Activated gamma-delta T cell treated with anti-CD3 and anti-CD28 coated beads, Interleukin-2, amount 50 U/mL, for 16 hours (primary cell): ENCODE measurements at places on chromosomes 5 and 9.

DNA sequence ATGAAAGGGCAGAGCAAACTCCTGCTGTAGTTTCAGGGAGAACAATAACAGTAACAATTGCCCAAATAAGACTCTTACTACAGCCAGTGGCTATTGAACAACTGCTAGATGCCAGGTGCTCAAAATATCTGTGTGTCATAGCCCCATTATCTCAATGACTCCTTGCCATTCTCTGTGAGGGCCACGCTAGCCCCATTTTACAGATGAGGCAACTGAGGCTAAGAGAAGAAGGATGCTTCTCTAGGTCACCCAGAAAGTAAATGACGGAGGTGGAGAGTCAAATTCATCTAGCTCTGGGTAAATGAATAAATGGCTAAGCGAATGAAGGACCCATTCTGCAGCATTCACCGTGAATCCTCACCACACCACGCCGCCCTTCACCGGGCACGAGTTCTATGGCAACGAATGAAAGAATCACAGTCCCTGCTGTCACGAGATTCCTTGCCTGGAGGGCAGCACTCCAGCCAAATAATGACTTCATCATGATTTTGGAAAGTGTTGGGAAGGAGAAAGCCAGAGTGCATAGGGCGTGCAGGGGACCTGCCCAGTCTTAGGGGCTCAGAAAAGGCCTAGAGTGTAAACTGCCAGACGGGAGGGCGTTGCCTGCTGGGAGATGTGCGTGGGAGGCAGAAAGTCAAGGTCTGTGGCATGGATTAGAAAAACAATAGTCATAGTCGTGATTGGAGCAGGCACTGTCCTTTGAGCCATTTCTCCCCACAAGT lies 147.2 kb downstream of the C9orf50 start:
- no peak for DNase-seq

- no peak for DNase-seq
Observed at GRCh38 chr9:70874451-70874850, 247.0 kb downstream of the TRPM3 start.

- DNase-seq: no peak
Observed at GRCh38 chr9:125214186-125214585, 13.8 kb downstream of the RABEPK start.

DNA sequence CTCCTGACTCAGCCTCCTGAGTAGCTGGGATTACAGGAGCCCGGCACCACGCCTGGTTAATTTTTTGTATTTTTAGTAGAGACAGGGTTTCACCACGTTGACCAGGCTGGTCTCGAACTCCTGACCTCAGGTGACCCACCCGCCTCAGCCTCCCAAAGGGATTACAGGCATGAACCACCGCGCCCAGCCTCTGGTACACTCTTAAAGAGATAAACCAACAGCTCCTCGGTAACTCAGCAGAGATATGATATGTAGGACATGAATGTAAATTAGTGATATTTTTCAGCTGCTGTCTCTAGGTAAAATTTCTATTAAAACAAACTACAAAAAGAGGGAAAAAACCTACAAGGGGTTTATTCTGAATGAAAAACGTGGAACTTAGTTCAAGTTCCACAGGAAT lies 42.8 kb upstream of the HK3 start:
- no peak for DNase-seq

- no peak for DNase-seq
Observed at GRCh38 chr5:111848476-111848875, 91.5 kb upstream of the NREP start.

GRCh38 chr5:58934629-58935097 lies 351.8 kb downstream of the RAB3C start:
- no peak for DNase-seq

GRCh38 chr5:10124287-10124686 lies 125.4 kb downstream of the ATPSCKMT start:
- no peak for DNase-seq

- DNase-seq: no peak
Observed at GRCh38 chr5:119273391-119273839, 82.4 kb upstream of the TNFAIP8 start.

DNA sequence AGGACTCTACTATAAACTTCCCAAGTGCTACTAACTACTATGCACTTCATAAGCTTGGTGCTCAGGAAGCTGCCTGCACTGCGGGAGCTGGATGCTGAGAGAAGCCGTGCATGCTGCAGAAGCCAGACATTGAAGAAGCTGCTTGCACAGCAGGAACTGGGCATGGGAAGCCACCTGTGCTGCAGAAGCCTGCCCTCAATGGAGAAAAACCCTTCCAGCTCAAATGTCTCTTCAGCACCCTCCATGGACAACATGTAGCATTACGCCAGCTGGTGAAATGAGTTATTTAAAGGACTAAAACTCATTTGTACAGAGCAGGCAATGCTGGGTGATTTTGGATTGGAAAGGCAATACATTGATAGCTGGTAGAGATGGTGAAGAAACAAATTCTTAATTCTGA lies 247.2 kb downstream of the KIF4B start:
- no peak for DNase-seq

- DNase-seq: no peak
Observed at GRCh38 chr5:15753752-15754151, 253.8 kb downstream of the FBXL7 start.

DNA sequence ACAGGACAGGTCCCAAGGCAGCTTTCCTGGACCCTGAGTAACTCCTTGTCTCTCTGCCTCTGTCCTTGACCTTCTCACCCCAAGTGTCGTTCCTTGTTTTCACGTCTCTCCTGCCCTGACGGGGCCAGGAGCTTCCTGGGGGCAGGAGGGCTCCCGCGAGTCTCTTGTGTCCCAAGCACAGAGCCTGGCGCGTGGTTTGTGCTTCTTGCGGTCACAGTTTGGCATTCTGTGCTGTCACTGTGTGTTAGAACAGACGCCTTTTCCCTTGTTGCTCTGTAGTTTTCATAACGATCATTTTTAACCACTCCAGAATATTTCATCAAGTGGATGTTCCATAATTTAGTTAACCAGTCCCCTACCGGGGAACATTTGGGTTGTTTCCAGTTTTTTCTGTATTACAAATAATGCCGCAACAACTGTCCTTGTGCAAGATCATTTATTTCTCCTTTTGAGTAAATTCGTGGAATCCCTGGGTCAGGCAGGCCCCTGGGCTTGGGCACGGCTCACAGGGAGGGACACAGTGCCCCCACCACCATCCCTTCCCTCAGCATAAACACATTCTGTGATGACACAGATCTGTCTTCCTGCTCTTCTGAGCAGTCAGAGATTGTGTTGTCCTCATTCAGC lies 71.9 kb downstream of the TSPAN17 start:
- no peak for DNase-seq

- no peak for DNase-seq
Observed at GRCh38 chr9:38120961-38121360, 51.9 kb upstream of the SHB start.

GRCh38 chr9:114988962-114989599 lies 58.7 kb upstream of the TNFSF8 start:
- no peak for DNase-seq

GRCh38 chr9:107481035-107481434 lies 8.5 kb downstream of the KLF4 start:
- DNase-seq: no peak

- DNase-seq: no peak
Observed at GRCh38 chr5:160183075-160183474, 46.2 kb upstream of the FABP6 start.

GRCh38 chr5:161847941-161848391 lies at the start of gene GABRA1:
TSS of gene GABRA1 (plus strand) at chr5:161848120. CDS start at chr5:161850811, 2,691 bp downstream.
- DNase-seq: no peak

DNA sequence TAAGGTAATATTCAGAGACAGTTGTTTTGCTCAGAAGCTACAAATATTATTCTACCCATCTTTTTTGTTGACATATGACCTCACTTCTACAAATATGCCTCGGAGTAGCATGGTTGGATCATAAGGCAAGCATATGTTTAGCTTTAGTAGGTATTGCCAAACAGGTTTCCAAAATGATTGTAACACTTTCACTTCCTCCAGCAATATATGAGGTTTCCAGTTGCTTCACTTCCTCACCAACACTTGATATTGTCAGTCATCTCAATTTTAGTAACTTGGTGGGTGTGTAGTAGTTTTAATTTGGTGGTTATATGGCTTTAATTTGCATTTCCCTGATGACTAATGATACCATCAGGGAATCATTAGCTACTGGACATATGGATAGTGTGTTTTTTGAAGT lies 46.7 kb downstream of the TNFSF8 start:
- no peak for DNase-seq

DNA sequence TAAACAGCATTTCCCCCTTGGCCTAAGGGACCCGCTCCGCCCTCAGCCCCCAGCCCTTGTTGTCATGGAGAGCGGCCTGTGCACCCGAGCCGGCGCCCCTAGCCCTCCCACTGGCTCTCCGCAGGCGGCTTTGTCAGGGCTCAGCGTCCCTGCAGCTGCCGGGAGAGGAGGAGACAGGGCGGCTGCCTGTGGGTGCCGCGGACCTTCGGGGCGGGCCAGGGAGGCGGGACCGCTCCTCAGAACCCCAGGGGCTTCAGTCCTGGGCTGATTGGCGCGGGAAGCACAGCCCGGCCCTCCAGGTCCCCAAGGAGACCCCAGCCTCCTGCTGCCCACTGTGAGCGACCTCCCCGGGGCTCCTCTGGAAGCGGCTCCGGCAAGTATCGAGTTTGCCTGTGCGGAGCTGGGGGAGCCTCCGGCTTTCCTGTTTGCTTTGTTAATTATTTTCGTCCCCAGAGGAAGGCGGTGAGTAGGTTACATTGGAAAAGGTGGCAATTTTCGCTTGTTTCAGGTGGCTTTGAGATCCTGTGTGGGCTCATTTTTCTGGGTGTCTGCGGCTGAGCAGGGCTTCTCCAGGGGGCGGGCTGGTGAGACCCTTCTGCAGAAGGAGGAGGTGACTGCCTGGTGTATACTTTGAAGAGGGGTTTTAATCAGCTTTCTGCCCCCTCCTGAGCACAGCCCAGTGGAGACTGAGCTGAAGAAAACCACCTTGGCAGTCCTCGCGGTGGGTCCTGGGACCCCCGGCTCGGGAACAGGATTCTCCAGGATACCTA lies at the start of gene FGD3:
Gene FGD3, plus strand, starts transcription at position 256 of the 770 bp plus-strand sequence. CDS start 28,734 bp downstream, outside the sequence.
- DNase-seq: no peak

GRCh38 chr9:124392254-124392870 lies 22.9 kb downstream of the PSMB7 start:
- DNase-seq: no peak

GRCh38 chr5:124030043-124030491 lies 518.1 kb downstream of the CSNK1G3 start:
- no peak for DNase-seq

DNA sequence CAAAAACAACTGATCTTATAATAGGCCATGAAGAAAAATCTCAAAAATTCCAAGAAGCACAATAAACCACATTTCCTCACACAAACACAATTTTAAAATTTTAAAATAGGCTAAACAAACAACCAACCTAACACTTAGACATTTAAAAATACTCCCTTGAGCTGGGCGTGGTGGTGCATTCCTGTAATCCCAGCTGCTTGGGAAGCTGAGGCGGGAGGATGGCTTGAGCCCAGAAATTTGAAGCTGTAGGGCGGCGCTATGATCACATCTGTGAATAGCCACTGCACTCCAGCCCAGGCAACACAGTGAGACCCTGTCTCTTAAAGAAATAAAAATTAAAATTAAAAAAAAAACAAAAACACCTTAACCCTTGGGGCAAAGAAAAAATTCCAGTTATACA lies 36.9 kb upstream of the TESK1 start:
- DNase-seq: no peak

DNA sequence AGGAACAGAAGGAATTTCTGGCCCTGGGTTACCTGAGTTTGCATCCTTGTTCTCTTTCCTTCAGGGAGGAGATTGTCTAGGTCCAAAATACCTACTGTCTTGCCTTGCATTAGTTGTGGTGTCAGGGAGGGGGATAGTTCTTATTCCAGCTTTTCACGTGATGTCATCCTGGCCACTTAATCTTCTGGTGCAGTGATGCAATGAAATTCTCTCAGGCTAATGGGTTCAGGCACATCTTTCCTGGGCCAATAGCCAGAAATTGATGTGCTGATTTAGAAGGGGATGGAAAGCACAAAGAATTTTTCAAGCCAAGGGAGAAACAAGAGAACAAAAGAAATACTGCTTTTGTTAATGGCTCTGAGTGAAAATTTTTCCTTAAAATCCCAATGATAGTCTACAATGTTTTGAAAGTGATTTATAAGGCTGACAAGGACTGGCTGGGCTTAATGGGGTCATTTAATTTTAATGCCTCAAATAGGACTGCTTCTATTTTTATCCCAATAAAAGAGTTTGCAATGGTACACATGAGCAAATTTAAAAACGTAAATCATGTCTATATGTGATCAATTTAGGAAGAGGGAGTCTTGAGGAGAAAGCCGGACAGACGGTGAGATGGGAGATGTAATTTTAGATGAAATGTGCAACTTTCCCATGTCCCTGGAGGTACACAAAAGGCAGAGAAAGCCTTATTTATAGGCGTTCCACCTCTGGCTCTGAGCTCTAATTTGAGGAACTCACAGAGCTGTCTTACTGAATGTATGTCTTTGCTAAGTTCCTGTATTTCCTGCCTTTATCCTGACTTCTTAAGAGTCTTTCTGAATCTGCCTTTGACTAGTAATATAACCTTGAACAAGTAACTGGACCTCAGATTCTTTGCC lies 89.3 kb upstream of the SV2C start:
- no peak for DNase-seq

- DNase-seq: no peak
Observed at GRCh38 chr5:73131711-73132425, 11.5 kb downstream of the TMEM171 start.

DNA sequence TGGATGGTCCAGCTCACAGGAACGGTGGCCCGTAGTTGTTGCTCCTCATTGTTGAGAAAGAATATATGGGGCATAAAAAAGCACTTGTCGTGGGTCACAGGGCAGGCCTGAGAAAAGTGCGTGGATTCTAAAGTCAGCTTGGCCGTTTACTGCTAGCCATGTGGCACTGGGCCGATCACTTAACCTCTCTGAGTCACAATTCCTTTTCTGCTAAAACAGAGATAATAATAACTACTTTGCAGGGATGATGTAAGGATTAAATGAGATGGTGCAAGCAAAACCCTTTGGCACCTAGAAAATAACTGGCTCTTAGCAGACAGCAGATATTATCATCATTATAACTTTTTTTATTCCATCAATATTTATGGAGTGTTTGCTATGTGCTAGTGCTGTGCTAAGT lies 579.7 kb downstream of the CCDC171 start:
- no peak for DNase-seq

DNA sequence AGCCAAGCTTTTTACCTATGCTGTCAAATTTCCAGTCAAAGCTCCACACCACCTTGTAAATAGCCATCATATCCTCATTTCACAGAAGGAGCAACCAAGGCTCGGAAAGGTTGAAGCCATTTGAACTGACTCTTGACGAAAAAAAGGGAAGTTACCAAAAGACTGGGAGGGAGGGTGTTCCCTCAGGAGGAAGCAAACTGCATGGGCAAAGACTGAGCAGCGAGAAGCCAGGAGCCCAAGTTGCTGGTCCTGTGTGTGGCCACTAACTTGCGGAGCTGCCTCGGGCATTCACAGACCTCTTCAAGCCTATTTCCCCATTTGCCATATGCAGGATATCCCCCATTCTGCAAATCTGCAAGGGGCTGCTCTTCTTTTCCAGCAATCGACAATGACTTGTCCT lies 37.4 kb downstream of the TTLL11 start:
- no peak for DNase-seq

DNA sequence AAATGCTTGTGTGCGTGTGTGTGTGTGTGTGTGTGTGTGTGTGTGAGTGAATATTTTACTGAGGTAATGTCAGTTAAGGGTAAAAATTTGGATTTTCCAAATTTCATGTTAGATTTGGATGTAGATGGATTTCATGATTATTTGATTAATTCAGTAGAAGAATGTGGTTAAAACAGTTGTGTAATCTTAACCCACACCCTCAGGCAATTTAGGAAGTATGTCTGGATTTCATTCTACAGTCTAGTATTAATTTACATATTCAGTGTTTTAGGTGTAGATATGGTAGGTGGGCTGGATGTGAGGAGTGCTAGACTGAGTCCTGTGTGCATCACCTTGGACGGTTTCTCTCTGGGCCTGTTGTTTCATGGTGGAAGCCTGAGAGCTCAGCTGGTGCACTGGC lies 99.1 kb upstream of the CKMT2 start:
- no peak for DNase-seq
